ENCODE measurements at places on chromosomes 12 and 14.

DNA sequence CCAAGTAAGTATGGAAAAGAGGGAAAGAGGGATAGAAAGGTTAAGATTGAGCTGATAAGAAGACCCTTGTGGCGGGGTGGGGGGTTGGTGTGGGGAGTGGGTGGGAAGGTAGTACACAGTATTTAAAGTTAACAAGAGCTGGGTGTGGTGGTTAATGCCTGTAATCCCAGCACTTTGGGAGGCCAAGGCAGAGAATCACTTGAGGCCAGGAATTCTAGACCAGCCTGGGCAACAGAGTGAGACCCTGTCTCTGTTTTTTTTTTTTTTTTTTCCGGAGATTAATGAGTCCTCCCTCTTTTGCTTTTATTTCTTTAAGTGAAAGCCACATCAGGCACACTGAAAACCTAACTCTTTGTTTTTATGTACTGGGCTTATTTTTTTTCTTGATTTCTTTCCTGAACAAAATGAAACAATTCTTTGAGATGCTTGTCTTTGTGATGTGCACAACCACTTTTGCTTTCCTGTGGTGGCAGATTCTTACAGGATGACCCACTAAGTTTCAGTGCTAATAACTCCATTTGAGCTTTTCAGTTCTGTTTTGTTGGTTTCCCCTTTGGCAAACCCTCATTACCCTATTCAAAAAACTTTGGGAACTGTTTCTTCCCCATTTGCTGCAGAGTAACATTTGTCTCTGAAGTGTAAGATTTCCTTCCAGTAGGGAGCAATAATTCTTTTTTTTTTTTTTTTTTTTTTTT, 54.8 kb downstream of the WNK1 start:
- no peak for DNase-seq

- DNase-seq = no peak
These were observed 925.4 kb downstream of the GALC start for GRCh38 chr14:87067591-87067990.

DNA sequence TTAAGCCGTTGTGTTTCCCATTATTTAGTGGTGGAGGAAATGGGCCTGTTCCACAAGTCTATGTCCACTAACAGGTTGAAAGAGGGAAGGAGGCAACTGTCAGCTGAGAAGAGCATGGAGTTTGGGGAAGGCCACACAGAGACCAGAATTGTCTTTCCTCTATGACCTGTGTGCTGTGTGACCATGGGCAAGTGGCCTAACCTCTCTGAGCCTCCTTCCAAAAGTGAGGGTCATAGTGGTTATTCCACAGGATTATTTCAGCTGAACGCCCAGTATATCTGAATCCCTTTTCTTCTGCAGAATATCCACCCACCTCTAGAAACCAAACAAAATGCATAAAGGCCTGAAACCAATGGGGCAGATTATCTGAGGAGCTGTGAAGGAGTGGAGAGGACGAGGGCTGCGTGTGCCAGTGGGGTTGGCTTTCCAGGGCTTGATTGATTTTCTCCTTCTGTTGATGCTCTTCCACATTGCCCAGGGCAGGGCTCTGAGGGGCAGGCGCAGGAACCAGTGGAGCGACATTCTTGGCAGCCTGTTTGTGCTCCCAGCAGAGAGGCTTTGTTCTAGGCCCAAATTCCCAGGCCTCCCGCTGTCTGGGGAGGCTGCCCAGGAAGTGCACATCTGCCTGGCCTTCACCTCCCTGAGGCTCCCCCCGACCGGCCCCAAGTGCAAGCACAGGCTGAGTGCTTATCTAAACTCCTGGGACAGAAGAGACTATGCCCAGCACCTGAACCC, 452.7 kb downstream of the BCL11B start:
- DNase-seq = no peak

GRCh38 chr12:110007881-110008280, 8.7 kb downstream of the ANKRD13A start:
- DNase-seq = peak; percentile 54

Data from hematopoietic multipotent progenitor cell treated with erythropoietin and hydrocortisone succinate and interleukin-3 and kit ligand, for 6 days (in vitro differentiated cells).